ENCODE measurements at places on chromosomes 1 and 21.

DNA sequence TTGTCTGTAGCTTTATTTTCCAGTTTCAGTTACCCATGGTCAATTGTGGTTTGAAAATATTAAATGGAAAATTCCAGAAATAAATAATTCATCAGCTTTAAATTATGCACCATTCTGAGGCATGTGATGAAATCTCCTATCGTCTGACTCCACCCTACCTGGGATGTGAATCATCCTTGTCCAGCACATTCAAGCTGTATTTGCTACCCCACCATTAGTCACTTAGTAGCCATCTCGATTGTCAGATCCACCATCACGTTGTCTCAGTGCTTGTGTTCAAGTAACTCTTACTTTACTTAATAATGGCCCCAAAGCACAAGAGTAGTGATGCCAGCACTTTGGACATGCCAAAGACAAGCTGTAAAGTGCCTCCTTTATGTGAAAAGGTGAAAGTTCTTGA, 4.0 kb downstream of the STPG1 start:
- H3K4me1 ChIP-seq, result no peaks in the 10 kb centered on the region
- no peak overlapping the region for H3K4me3 ChIP-seq
- no peak for DNase-seq
- H3K36me3 ChIP-seq, result no peaks in the 10 kb centered on the region
- H3K27me3 ChIP-seq, result no peaks in the 10 kb centered on the region
- no peak overlapping the region for H3K27ac ChIP-seq

- peaks cover 6% of the 10 kb centered on the region for H3K4me1 ChIP-seq
- no peaks in the 10 kb centered on the region for H3K36me3 ChIP-seq
- H3K4me3 ChIP-seq, result no peak overlapping the region
- H3K27ac ChIP-seq, result no peak overlapping the region
- DNase-seq, result no peak
- no peaks in the 10 kb centered on the region for H3K27me3 ChIP-seq
Observed at GRCh38 chr1:66359269-66359668, 174.7 kb upstream of the SGIP1 start.

GRCh38 chr1:19756480-19756879, 43.2 kb downstream of the TMCO4 start:
- no peak overlapping the region for H3K27ac ChIP-seq
- no peaks in the 10 kb centered on the region for H3K27me3 ChIP-seq
- no peak overlapping the region for H3K4me3 ChIP-seq
- H3K4me1 ChIP-seq, result no peaks in the 10 kb centered on the region
- H3K36me3 ChIP-seq, result no peaks in the 10 kb centered on the region
- no peak for DNase-seq

- H3K4me3 ChIP-seq, result no peak overlapping the region
- no peaks in the 10 kb centered on the region for H3K4me1 ChIP-seq
- H3K27ac ChIP-seq, result no peak overlapping the region
- no peaks in the 10 kb centered on the region for H3K36me3 ChIP-seq
- no peaks in the 10 kb centered on the region for H3K27me3 ChIP-seq
Observed at GRCh38 chr1:247440001-247440620, 17.8 kb downstream of the OR2B11 start.

- no peak overlapping the region for H3K27ac ChIP-seq
- H3K27me3 ChIP-seq, result no peaks in the 10 kb centered on the region
- H3K36me3 ChIP-seq, result no peaks in the 10 kb centered on the region
- no peak overlapping the region for H3K4me3 ChIP-seq
- no peaks in the 10 kb centered on the region for H3K4me1 ChIP-seq
Observed at GRCh38 chr21:26732432-26733221, 112.6 kb downstream of the ADAMTS1 start.

DNA sequence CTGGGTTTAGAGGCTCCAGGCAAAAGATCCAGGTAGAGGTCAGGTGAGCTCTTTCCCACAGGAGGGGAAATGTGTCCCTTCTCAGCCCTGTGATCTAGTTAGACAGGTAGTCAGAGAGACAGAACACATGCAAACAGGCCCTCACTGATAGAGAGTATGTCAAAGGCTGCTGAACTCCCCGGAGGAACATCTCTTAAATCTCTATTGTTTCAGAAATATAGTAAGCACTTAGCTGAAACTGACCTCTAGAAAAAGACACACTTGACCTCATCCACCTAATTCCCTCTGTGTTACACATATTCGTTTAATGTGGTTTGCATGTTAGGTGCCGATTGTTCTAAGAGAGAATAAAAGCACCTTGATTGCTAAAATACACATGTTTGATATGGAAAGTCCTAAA, 23.3 kb downstream of the SUSD4 start:
- no peak overlapping the region for H3K4me3 ChIP-seq
- no peak overlapping the region for H3K27ac ChIP-seq
- H3K36me3 ChIP-seq, result no peaks in the 10 kb centered on the region

DNA sequence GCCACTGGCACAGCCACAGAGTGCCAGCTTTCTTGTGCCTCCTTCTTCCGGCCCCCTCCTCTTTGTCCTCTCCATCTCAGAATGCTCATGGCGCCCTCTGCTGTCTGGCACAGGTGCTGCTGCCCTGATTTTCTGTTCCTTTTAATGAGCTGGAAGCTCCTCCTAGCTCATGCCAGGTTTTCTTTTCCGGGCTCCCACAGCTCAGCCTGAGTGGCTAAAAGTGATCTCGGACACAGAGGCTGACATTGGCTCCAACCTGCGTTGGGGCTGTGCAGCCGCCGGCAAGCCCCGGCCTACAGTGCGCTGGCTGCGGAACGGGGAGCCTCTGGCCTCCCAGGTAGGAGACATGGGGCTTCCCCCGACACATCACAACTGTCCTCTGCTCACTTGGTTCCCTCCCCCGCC, 18.7 kb downstream of the CNTN2 start:
- H3K27me3 ChIP-seq, result no peaks in the 10 kb centered on the region
- peak; percentile 88 for DNase-seq
- H3K27ac ChIP-seq, result no peak overlapping the region
- no peak overlapping the region for H3K4me3 ChIP-seq
- no peaks in the 10 kb centered on the region for H3K4me1 ChIP-seq
- no peaks in the 10 kb centered on the region for H3K36me3 ChIP-seq

DNA sequence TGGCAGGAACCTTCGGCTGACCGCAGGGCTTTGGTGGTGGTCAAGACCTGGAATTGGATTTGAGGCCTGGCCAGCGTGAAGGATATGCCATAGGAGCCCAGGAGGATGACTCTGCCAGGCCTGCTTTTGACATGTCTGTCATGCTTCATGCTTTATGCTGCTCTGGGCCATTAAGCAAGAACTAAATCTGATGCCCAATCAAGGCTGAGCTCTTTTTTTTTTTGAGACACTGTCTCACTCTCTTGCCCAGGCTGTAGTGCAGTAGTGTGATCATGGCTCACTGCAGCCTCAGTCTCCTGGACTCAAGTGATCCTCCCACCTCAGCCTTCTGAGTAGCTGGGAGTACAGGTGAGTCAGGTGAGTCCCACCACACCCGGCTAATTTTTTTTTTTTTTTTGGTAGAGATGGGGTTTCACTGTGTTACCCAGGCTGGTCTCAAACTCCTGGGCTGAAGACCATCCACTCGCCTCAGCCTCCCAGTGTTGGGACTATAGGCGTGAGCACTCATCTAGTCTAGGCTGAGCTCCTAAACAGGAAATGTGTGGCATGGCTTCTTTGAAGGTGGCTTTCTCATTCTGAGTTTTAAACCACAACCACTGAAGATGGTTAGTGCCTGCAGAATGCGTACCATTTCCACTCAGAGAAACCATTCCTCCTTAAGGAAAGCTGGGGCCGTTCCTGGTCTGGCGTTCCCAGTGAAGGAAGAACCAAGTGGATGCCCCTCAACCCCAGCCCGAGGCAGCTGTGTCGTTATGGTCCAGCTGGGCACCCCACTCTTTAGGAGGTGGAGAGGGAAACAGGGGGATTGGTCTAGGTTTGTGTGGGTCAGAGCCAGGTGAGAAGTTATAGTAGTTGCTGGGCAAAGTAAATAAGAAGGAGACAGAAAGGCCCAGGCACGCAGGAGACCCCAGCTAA, 34.2 kb upstream of the ATP5PO start:
- H3K4me1 ChIP-seq, result no peaks in the 10 kb centered on the region
- H3K4me3 ChIP-seq, result no peak overlapping the region
- H3K27me3 ChIP-seq, result no peaks in the 10 kb centered on the region
- no peak overlapping the region for H3K27ac ChIP-seq

- no peaks in the 10 kb centered on the region for H3K36me3 ChIP-seq
- H3K27ac ChIP-seq, result no peak overlapping the region
- peaks cover 11% of the 10 kb centered on the region for H3K4me1 ChIP-seq
Observed at GRCh38 chr1:110057963-110058518, 12.4 kb downstream of the ALX3 start.

GRCh38 chr21:41119901-41120300, 48.1 kb upstream of the BACE2 start:
- no peak overlapping the region for H3K4me3 ChIP-seq
- no peaks in the 10 kb centered on the region for H3K4me1 ChIP-seq
- H3K36me3 ChIP-seq, result no peaks in the 10 kb centered on the region

GRCh38 chr1:111856411-111857185, 100.9 kb downstream of the DDX20 start:
- no peak overlapping the region for H3K4me3 ChIP-seq
- H3K4me1 ChIP-seq, result no peaks in the 10 kb centered on the region
- H3K27me3 ChIP-seq, result no peaks in the 10 kb centered on the region
- no peak overlapping the region for H3K27ac ChIP-seq
- DNase-seq, result no peak

GRCh38 chr1:154178911-154179811, 12.7 kb downstream of the TPM3 start:
- H3K27ac ChIP-seq, result peak overlapping the region; percentile 50
- no peaks in the 10 kb centered on the region for H3K27me3 ChIP-seq
- peak; percentile 45 for DNase-seq
- no peaks in the 10 kb centered on the region for H3K36me3 ChIP-seq
- H3K4me3 ChIP-seq, result no peak overlapping the region
- H3K4me1 ChIP-seq, result peaks cover 60% of the 10 kb centered on the region

DNA sequence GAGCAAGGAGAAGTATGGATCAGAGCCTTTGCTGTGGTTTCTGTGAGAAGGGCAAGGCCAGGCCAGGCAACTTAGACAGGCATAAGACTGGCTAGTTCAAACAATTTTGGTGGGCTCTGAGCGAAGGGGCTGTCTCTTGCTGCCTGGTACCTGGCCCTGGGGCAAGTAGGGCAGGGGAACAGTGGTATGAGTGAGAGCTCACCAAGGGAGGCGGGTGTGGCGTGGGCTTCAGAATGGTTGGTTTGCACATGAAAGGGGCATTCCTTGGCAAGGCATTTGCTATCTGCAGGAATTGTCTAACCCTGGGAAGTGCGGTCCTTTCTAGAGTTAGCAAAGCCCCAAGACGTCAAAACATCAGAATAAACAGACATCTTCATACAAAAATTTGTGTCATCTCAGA, 210.5 kb downstream of the CAMTA1 start:
- no peak overlapping the region for H3K27ac ChIP-seq
- no peak overlapping the region for H3K4me3 ChIP-seq
- DNase-seq, result no peak
- no peaks in the 10 kb centered on the region for H3K36me3 ChIP-seq
- no peaks in the 10 kb centered on the region for H3K27me3 ChIP-seq

DNA sequence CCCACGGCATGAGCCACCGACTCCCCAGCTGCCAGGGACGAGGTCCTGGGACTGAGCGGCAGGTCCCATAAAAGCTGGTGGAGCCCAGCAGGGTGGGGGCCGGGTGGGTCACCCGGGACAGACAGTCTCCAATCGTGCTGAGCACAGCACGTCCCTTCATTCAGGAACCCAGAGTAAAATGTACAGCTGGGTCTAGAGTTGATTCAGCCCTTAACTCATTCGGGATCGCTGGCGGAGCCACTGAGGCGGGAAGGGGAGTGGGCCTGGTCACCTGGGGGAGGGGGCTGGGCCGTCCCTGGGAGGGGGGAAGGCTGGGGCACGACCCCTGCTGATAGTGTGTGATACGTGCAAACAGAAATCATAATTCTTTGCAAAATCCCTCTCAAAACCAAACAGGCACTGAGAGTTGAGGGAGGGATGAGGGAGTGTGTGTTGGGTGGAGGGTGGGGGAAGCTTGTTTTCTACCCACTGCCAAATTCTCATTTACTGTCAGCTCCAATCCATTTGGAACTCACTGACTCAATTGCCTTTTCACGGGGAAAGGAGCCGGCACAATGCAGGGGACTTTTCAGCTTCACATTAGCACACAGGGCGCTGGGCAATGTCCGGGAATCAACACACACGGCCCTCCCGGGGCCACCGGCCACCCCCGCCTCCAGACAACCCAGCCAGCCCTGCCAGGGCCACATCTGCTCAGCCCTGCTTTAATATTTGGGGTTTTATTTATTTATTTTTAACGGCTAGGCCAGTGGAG, 13.8 kb downstream of the CASZ1 start:
- no peaks in the 10 kb centered on the region for H3K36me3 ChIP-seq
- H3K27me3 ChIP-seq, result no peaks in the 10 kb centered on the region
- no peak overlapping the region for H3K4me3 ChIP-seq
- no peak overlapping the region for H3K27ac ChIP-seq

DNA sequence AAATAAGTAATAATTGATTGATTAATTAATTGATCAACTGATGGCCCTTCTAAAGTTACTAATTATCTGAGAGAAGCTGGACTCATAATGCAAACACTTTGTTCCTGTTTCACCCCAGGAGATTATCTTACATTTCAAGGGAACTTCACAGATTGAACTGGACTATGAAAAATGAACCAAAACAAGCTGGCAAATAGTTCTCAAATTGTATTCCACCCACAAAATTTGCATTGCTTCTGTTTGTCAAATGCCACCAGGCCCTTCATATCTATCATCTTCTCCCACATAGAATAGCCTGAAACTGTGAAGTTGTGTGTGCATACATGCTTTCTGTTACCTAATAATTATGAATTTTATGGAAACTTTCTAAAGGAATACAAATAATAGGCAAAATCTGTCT, 104.0 kb downstream of the ZNF281 start:
- DNase-seq, result no peak
- no peak overlapping the region for H3K27ac ChIP-seq
- no peak overlapping the region for H3K4me3 ChIP-seq
- H3K36me3 ChIP-seq, result no peaks in the 10 kb centered on the region

DNA sequence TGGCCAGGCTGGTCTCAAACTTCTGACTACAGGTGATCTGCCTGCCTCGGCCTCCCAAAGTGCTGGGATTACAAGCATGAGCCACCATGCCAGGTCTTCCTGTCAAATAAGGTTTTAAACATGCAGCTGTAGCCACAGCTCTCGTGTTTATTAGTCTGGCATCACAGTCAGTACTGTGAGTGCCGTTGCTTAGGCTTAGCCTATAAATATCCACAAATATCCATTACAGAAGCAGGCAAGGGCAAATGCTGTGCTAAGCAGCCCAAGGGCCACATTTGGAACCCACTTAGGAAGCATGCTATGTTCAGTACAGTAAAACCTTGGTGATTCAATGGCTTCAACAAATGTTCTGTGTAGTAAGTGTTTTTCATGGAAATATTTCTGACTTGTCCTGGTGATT, 75.9 kb downstream of the KIF1B start:
- no peak overlapping the region for H3K4me3 ChIP-seq
- no peaks in the 10 kb centered on the region for H3K36me3 ChIP-seq
- H3K4me1 ChIP-seq, result no peaks in the 10 kb centered on the region
- no peaks in the 10 kb centered on the region for H3K27me3 ChIP-seq
- H3K27ac ChIP-seq, result peak overlapping the region; percentile 18

DNA sequence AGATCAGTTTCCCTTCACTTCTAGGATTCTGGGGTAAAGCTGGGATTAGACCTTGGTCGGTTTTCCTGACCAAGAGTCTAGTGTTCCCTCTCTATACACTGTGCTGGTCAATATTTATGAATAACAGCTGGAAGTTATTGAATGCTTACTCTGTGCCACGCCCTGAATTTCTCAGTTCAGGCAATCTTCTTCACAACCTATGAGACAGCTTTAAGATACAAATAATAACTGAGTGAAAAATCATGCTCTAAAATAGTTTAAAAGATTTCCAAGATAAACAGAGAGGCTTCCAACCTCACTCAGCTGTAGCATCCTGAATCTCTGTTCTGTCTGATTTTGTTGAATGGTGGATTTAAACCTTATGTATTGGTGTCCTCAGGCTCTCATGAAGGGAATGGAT, 72.2 kb downstream of the GNG12 start:
- H3K4me3 ChIP-seq, result no peak overlapping the region
- no peak for DNase-seq
- no peaks in the 10 kb centered on the region for H3K36me3 ChIP-seq
- peaks cover 5% of the 10 kb centered on the region for H3K4me1 ChIP-seq

Measured in testis (tissue), 5 donors.